ENCODE measurements at places on chromosomes 7 and 10.

- DNase-seq: no peak
Measured at GRCh38 chr10:19833170-19833824, 17.1 kb downstream of the PLXDC2 start.

GRCh38 chr7:101940830-101941229 is 123.4 kb downstream of the CUX1 start:
- DNase-seq: no peak

GRCh38 chr7:29249383-29249750 is 54.8 kb downstream of the CHN2 start:
- no peak for DNase-seq

GRCh38 chr10:16105082-16105481 is 244.8 kb upstream of the MINDY3 start:
- no peak for DNase-seq

GRCh38 chr7:137878333-137878961 is 31.7 kb upstream of the DGKI start:
- no peak for DNase-seq

GRCh38 chr7:157253850-157254249 is 83.0 kb upstream of the DNAJB6 start:
- no peak for DNase-seq

GRCh38 chr7:127682140-127682539 is 30.1 kb downstream of the SND1 start:
- DNase-seq: no peak

- no peak for DNase-seq
Measured at GRCh38 chr10:97707134-97707861, 6.2 kb upstream of the MARVELD1 start.

- no peak for DNase-seq
Measured at GRCh38 chr7:10706875-10707493, 266.7 kb upstream of the PHF14 start.

GRCh38 chr7:113004726-113005454 is 81.7 kb downstream of the GPR85 start:
- no peak for DNase-seq

- DNase-seq: no peak
Measured at GRCh38 chr10:5297996-5298395, 66.8 kb upstream of the UCN3 start.

- no peak for DNase-seq
Measured at GRCh38 chr7:132666071-132666773, 90.0 kb upstream of the PLXNA4 start.

DNA sequence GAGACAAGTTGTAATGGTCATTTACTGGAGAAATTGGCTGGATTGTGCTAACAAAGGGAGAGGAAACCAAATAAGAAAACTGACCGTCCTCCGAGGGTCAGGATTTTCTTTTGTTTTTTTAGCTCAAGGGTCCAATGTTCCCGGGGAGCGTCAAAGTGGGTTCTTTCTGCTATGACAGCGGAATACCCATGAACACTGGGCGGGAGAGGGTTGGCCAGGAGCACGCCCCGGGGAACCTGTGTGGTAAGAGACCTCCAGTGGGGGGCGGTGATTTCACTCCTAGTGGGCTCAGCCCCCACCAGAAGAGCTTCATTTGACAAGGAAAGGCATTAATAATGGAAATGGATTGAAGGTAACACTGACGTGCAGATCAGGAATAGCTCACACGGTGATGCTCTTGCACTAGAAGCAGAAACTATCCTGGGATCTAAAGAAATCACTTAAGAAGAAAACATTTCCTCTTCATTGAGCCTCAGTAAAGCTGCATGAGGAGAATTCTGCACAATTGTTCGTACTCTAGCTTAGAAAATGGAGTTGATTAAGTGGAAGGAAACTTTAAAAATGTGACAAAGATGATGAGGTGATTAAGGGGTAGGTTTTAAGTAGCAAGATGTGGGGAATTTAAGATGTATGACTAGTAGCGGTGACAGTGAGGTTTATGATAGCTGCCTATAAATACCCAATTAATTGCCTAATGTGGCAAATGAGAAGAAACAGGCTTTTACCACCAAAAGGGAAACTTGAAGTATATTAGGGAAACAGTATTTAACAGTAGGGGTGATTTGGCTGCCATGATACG is 627.2 kb downstream of the SUGCT start:
- DNase-seq: no peak

DNA sequence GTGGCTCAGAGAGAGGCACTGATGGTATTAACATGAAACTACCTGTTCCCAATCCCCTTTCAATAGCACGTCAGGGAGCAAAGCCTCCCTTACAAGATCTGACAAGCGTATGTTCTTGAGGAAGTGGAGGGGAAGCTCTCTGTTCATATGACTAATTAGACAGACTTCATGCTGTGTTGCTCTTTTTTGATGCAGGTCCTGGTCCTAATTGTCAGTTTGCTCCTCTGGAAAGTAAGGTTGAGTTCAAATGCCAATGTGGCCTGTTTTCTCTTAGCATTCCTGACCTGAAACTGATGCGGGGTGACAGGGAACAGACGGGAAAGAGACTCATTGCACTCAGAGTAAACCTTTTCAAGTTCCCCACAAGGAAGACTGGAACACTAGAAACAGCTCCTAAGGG is 27.0 kb upstream of the TBX20 start:
- no peak for DNase-seq

DNA sequence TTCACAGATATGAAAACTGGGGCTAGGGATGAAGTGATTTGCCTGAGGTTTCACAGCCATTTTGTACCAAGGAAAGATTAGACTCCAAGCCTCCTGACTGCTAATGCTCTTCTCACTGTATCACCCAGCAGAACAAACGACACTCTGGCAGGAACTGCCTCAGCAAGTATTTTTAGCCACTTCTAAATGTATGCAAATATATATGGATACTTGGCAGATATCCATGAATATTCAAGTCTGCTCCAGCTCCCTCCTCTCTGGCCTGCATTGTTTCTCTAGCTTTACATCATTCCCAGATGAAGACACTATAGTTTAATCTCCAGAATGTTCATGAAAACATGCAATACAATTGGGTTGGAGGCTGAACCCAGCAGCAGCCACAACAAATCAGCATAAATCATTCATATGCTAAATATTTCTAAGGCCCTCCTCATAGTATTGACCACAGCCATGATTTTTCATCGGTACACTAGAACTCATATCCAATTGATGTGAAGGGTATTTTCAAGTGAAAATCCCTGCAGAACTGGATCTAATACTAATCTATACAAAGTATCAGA is 65.5 kb downstream of the HPSE2 start:
- DNase-seq: no peak

- DNase-seq: no peak
Measured at GRCh38 chr10:103896225-103896624, 21.8 kb downstream of the STN1 start.

- DNase-seq: no peak
Measured at GRCh38 chr7:91135300-91135699, 128.9 kb upstream of the FZD1 start.

GRCh38 chr10:120422457-120422856 is 34.6 kb upstream of the PLPP4 start:
- DNase-seq: no peak

- DNase-seq: no peak
Measured at GRCh38 chr10:44874166-44874565, 37.0 kb upstream of the TMEM72 start.

DNA sequence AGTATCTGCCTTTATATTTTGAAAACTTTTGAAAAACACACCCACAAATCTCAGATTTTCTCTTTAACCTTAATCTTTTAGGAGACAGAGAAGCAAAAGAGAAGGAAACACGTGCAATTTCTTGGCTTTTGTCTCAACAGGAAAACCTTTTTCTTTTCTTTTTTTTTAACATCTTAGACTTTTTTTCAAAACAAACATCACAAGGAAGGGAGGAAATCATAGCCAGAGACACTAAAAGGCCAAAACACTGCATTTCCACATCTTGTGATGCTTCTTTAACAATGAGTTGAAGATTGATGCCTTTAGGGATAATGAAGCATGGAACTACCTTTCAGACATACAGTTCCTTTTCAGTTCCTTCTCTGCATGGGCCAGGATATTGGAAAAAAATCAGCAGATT is 136.6 kb upstream of the NRBF2 start:
- DNase-seq: no peak

GRCh38 chr10:51832652-51833383 is 133.4 kb upstream of the CSTF2T start:
- peak; percentile 1 for DNase-seq

DNA sequence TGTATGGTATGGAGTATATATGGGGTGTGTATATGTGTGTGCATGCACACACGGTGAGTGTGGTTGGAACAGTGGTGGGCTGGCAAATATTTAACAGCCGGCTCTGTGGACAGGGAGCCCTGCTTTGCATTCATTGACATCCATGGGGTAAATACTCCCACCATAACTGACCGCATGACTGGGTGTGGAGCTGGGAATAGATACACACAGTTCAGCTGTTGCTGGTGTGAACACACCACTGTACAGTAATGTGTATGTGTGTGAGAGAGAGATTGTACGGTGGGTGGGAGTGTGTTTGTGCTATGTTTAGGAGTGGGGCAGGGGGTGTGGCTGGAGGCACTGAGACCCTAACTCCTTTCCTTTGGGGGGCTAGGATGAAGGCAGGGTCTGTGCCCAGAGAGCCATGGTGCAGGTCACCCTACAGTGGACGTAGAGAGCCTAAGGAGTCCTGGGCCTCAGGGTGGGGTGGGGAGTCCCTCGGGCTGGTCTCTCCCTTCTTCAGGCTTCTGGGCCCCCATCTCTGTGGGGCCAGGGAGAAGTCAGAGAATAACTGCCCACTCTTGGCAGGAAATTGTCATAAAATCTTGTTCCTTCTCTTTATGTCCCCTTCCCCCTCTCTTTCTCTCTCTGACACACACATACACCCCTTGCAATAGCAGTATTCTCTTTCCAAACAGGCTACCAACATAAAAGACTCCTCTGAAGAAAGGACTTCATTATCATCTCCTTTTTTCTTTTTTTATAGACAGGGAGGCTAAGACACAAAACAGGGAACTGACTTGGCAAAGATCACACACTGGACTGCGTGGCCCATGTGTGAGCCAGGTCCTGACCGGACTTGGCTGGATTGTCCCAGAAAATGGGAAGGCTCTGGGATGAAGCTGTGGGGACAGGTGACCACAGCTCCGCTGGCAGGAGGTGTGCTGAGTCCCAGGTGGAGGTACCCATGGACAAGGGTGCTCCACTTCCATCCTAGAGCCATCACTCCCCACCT is 3.2 kb downstream of the SFRP5 start:
- no peak for DNase-seq

- DNase-seq: no peak
Measured at GRCh38 chr7:2384354-2385243, 18.8 kb upstream of the CHST12 start.

GRCh38 chr7:108351729-108352131 is 104.5 kb downstream of the NRCAM start:
- no peak for DNase-seq

DNA sequence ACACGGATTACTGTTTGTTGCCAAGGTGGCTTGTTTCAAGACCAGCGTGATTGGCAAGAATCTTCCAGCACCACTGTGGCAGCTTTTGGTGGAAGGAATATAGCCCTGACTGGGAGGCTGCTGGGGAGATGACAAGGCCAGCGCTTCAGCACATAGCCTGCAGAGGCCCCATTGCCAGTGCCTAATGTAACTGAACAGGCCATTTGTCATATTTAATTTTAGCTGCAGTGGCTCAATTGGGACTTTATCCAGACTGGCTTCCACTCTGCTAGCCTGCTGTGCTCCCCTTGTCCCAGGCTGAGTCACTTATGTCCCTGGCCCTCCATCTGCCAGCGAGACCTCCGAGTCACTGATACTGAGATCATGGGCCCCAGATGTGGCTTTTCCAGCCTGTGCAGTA is 483.1 kb downstream of the GALNT17 start:
- no peak for DNase-seq

DNA sequence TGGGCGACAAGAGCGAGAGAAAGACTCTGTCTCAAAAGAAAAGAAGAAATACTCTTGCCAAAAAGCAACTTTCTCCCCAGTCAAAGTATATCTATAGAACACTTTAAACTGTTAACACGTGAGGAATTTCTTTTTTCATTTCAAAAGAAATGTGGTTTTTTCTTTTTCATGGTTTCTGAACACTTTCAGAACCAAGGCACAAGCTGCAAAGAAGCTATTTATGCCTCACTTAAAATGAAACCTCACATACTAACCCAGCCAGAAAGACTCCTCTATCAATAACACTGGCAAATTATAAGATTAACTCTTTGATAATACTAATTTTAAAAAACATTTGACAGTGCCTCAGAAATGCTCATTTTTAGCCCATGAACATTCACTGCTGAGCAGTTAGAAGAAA is 20.9 kb downstream of the TBX20 start:
- no peak for DNase-seq

DNA sequence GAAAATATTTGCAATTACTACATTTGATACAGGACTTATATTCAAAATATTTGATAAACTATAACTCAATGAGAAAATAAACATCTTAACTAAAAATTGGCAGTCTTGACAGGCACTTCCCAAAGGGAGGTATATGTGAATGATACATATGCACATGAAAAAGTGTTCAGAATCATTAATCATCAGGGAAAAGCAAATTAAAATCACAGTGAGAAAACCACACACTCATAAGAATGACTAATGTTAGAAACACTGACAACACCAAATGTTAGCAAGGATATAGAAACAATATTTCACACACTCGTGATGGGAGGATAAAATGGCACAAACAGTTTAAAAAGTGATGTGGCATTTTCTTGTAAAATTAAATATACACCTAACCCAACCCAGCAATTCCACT is 4.1 kb upstream of the VPS26A start:
- no peak for DNase-seq

DNA sequence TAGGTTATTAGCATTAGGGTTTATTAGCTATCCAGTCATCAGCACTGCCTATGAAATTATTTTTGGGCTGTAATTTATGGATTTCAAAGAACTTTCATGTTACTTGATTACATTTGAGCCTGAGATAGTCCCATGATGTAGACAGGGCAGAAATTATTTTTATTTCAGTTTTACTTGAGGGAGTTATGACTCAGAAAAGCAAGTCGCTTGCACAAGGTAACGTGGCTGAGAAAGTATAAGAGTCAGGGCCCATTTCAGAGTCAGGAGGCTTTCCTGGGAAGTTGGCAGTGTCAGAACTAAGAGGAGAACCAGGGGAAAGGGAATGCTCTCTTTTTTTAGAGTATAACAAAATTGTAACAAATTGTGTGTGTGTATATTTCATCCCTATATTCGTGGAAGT is 16.5 kb downstream of the GATA3 start:
- DNase-seq: no peak

Measured in stimulated activated CD8-positive, alpha-beta memory T cell treated with anti-CD3 and anti-CD28 coated beads, Interleukin-2, amount 100 ng/mL, for 48 hours (primary cell).